SW 1271 (cell line): ENCODE measurements at places on chromosomes 16 and 17.

- no peak for DNase-seq
These were observed 3.8 kb downstream of the NUDT16L1 start for GRCh38 chr16:4696905-4697847.

GRCh38 chr17:68513932-68514331 lies 1.7 kb downstream of the PRKAR1A start:
- no peak for DNase-seq

- DNase-seq: no peak
These were observed 3.0 kb downstream of the CDH1 start for GRCh38 chr16:68739964-68740627.

DNA sequence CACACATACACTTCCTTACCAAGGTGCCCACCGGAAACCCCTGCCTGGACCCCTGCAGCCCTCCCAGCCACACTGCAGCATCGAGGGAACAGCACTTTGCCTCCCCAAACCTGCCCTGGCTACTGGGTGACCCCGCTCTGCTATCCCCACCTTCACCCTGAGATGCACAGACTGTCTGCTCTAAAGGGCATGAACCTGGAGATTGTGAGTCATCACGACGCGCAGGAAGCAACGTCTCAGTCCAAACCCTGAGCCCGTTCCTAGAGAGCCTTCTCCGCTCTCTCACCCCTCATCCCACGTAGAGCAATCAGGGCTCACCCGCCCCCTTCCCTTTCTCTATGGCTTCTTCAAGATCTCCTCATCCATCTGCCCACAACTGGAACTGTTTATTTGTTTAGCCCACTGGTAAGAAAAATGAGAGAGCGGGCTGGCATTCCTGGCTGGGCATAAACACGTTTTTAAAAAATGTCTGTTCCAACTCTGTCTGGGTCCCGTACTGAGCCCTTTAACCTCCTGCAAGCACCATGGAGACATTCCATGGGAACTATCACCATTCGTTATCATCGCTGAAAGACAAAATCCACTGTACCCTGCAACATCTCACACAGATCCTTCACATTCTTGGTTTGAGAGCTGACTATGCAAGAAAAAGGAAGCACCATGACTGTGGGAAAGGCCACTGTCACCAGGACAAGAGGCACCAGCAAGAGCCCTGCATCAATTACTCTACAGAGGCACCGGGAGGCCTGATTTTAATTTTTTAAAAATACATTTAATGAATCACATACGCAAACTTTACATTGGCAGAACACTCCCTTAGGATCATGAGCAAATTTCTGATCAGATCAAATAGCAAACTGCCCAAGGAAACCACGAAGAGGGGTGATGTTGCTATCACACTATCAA lies 28.2 kb downstream of the ZFHX3 start:
- DNase-seq: no peak

- no peak for DNase-seq
These were observed 2.8 kb upstream of the NAGPA start for GRCh38 chr16:5036228-5037156.

DNA sequence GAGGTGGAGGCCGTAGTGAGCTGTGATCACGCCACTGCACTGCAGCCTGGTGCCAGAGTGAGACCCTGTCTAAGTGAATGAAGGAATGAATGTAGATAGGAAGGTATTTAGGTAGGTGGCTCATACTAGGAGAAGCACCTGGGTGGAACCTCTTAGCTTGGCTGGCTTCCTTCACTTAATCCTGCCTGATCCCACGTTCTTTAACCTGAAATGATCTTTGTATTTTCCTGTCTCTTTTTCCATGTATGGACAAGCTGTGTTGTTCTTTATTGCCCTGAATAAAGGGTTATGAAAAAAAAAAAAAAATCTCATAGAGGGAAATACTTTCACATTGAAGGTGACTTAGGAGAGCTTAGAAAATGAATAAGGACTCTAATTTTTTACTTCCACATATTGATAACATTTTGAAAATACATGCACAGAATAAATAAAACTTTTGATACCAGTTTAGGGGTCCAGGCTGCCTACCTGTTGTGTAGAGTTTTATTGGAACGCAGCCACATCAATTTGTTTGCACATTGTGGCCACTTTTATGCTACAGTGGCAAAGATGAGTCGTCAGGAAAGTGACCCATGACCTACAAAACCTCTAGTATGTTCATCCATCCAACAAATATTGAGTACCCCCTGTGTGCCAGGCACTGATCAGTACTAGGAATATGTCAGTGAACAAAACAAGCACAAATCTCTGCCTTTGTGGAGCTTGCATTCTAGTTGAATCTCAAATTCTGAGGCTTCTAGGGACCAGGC lies 44.6 kb downstream of the VPS35L start:
- DNase-seq: no peak
